NCI-H1417 (cell line): ENCODE measurements at places on chromosomes 12 and 14.

- DNase-seq = no peak
Observed at GRCh38 chr12:49037111-49037946, 18.8 kb upstream of the PRKAG1 start.

DNA sequence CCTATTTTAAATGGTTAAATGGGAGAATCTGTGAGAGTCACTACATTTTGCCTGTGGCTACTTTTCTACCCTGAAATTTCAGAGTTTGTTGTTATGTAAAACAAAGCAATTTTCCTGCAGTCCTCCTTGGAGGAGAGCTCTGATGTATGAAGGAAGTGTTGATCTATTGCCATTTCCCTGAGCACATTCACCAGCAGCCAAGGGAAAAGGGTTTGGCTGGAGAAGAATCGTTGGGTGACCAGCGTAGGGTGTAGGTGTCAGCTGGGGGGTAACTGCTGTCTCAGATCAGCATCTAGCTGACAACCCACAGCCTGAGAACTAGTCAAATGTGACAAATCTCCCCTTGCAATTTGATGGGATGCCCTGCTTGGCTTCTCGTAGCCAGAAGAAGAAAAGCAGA is 230.5 kb downstream of the PDZRN4 start:
- DNase-seq = no peak

- DNase-seq = no peak
Observed at GRCh38 chr12:112179916-112180315, 54.6 kb downstream of the TRAFD1 start.

DNA sequence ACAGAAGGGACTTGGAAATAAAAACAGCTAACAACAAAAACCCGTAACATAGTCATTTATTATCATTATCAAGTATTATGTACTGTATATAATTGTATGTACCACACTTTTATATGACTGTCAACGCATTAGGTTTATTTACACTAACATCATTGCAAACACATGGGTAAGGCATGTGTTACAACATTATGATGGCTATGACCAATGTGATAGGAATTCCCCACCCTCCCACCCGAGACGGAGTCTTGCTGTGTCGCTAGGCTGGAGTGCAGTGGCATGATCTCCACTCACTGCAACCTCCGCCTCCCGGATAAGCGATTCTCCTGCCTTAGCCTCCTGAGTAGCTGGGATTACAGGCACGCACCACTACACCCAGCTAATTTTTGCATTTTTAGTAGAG is 82.6 kb downstream of the ERC1 start:
- DNase-seq = no peak

DNA sequence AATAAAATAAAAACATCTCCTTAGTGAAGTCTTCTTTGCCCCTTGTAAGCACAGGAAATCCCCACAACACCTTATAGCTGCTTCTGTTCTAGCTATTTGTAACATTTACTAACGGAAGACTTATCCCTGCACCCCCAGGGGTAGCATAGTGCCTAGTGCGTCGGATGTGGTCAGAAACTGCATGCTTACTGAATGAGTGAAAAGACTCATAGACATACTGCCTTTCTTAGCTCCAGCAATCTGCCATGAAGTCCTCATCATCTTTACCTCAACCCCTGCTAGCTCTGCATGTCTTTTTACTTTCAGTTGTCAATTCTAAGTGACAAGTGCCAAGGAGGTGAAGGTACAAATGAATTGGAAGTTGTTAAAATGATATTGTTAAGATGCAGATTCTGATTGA is 12.9 kb downstream of the RIOX1 start:
- no peak for DNase-seq
